ENCODE measurements at places on chromosomes 11 and 22. TPM values are rescaled to one million over a fixed set of nuclear protein-coding genes. Genes with fewer than 3 reads are reported as not detected.

OR52D1 gene
- not detected for total RNA-seq

DNA sequence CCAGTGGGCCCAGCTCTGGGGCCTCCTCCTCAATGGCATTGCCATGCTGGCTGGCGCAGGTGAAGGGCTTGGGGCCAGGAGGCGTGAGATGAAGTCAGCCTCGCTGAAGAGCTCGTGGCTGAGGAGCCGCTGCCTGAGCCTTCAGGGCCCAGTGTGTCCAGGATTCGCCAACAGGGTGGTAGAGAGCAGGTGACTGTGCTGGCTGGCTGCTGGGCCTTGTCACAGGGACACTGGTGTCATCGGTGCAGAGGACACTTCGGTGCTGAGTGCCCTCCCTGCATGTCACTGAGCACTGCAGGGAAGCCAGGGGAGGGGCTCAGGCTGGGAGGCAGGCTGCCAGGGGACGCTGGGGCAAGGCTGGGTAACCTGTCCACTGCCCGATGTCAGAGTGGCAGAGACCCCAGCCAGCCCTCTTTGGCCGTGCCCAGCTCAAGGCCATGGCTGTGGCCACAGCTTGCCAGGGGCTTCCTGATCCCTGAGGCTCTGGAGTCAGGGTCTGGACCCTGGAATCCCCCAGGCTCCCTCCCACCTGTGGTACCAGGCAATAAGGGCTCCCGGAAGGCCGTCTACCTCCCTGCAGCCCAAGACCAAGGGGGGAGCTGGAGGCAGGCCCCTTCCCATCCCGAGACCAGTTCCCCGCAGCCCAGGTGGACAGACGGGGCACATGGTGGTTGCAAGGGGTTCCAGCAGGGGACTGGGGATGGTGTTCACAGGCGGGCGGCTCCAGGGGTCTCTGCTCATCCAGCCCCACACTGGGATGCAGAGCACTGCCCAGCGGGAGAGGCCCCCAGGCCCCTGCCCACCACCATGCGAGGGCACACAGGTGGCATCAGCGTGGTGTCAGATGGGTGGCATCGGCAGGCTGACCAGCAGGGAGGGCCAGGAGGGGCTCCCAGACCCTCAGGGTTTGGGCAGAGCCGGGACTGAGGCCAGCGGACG, 63.9 kb downstream of the ARFGAP3 start:
- DNase-seq = no peak
- H3K36me3 ChIP-seq = peaks cover 7% of the 10 kb centered on the region
- no peaks in the 10 kb centered on the region for H3K27me3 ChIP-seq
- H3K4me3 ChIP-seq = no peak overlapping the region

DNA sequence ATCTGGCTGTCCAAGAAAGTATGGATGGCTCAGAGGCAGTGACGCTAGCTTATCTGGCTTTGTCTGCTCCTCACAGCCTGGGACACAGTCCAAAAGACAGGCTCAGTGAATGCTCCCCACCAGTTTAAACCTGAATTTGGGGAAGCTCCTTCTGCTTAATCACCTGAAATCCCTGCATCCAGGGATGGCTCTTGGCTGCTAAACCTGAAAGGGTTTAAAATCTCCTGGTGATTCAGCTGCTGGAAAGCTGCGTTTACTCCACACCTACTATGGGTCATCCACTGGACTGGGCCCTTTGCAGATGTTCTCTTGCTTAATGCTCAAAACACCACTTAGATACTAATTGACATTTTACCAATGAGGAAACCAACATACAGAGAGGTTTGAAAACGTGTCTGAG, 302.0 kb upstream of the NARS2 start:
- no peak overlapping the region for H3K27ac ChIP-seq
- no peak overlapping the region for H3K4me3 ChIP-seq
- DNase-seq = no peak
- no peaks in the 10 kb centered on the region for H3K27me3 ChIP-seq
- H3K4me1 ChIP-seq = no peaks in the 10 kb centered on the region
- no peaks in the 10 kb centered on the region for H3K36me3 ChIP-seq

DNA sequence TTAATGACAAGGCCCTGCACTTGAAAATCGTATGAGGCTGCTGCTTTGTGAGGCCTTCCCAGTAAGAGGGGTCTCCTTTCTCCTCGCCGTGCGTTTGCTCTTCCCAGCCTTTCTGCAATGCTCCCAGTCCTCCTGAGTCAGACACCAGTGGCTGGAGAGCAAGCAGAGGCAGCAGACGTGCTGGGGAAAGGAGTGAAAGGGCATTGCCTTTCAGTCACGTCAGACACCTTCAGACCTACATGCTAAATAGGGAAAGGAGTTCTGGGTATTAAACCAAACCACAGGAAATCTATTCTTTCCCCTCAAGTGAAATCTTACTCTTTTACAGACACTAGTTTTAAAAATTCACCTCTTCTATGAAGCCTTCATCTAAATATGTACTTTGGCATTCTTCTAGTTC, 274.8 kb downstream of the NTM start:
- no peaks in the 10 kb centered on the region for H3K27me3 ChIP-seq
- DNase-seq = no peak
- no peak overlapping the region for H3K4me3 ChIP-seq

DNA sequence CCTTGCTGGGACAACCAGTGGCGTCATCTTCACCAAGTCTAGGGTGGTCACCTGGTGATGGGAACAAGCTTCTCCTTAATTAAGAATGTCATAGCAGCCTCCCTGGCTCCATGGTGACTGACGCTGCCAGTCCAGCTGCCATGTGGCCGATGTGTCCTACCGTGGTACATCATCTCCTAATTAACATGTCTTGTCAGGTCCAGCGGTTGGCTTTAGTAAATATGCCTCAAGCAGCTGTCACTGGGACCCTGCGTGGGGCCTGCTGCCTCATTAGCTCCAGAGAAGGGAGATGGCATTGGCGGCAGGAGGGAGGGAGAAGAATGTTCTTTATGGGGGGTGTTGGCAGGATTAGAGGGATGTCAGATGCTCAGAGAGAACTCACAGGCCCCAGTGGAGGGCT, 271.9 kb downstream of the ST3GAL4 start:
- H3K27ac ChIP-seq = no peak overlapping the region
- no peak for DNase-seq
- H3K27me3 ChIP-seq = peaks cover 15% of the 10 kb centered on the region

DNA sequence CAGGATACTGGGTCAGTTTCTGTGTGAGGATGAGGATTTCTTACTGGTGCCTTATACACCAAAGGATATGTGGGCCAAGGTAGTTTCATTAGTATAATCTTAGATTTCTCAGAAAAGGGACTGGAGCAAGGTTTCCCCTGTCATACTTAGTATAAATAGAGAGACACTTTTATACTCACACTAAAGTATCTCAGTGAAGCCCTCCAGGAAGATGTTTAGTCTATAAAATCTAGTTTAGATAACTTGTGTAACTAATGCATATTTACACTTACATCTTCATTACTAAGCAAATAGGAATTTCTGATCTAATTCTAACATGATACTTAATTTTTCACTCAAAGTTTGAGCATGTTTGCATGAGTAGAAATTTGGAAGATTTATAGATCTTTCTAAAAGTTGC, 11.1 kb downstream of the EMSY start:
- H3K27me3 ChIP-seq = no peaks in the 10 kb centered on the region
- DNase-seq = no peak
- H3K27ac ChIP-seq = no peak overlapping the region
- H3K4me3 ChIP-seq = no peak overlapping the region
- peaks cover 12% of the 10 kb centered on the region for H3K4me1 ChIP-seq
- H3K36me3 ChIP-seq = peaks cover 29% of the 10 kb centered on the region

KLHL35 gene
- 0.77 TPM for total RNA-seq

DNA sequence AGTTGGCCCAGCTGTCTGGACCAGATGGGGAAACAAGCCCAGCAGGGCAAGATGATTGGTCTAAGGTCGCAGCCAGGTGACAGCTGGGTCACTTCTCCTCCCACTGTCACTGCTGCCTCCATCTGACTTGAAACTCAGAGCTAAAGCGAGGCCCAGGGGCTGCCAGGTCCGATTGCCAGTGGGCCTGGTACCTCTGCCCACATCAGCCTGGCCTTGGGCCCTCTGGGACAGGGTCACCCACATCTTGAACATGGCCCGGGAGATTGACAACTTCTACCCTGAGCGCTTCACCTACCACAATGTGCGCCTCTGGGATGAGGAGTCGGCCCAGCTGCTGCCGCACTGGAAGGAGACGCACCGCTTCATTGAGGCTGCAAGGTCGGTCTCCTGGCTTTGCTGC, 5.8 kb downstream of the SSH3 start:
- H3K27ac ChIP-seq = no peak overlapping the region
- no peaks in the 10 kb centered on the region for H3K27me3 ChIP-seq
- H3K4me3 ChIP-seq = no peak overlapping the region
- H3K36me3 ChIP-seq = no peaks in the 10 kb centered on the region

GPR83 gene
- total RNA-seq = 0.11 TPM

DNA sequence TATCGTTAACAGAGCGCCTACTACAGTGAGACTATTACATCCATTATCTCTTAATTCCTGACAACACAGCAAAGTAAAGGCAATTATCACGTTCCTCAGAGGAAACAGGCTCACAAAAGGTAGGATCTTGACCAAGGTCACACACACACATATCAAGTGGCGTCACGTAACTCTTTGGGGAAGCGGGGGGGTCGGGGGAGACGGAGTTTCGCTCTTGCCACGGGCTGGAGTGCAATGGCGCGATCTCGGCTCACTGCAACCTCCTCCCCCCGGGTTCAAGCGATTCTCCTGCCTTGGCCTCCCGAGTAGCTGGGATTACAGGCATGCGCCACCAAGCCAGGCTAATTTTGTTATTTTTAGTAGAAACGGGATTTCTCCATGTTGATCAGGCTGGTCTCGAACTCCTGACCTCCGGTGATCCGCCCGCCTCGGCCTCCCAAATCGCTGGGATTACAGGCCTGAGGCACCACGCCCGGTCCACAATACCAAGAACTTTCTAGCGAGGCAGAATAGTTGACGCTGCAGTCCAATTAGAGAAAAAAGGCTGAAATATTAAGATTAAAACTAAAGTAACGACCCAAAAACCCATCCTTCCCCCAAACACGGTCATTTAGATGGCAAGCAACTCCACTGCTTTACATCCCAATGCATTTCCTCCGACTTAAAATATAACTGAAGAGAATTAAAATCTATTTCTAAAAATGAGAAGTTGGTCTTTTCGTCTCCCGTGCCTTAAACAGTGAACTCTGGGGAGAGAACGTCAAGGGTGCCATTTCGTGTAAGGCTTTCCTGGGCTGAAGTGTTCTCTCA, 1.2 kb downstream of the DDX17 start:
- DNase-seq = peak; percentile 83
- H3K4me1 ChIP-seq = peaks cover 40% of the 10 kb centered on the region
- H3K4me3 ChIP-seq = peak overlapping the region; percentile 93

C11orf42 gene
- total RNA-seq = not detected

MYBPC3 gene
- not detected for total RNA-seq

All from activated CD8-positive, alpha-beta T cell treated with anti-CD3 and anti-CD28 coated beads for 36 hours (primary cell).